ENCODE measurements at places on chromosomes 5 and 9.

GRCh38 chr5:107915176-107915812, 244.6 kb upstream of the EFNA5 start:
- DNase-seq: no peak

DNA sequence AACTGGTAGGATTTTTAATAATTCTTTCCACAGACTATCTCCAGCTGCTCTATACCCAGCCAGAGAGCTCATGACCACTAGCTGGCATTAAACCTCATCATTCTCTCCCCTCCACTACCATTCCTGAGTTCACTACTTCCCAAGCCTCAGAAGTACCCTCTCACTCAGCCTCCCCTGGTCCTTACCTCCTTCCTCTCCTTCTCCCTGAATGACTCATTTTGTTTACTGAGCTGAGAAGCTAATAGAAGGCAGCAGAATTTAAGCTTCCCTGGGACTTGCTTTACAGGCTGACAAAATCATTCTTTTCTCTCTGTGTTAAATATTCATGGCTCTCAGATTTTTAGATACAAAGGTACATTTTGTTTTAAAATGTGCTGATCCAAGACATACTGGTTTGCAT, 305.4 kb downstream of the TLR4 start:
- DNase-seq: no peak

DNA sequence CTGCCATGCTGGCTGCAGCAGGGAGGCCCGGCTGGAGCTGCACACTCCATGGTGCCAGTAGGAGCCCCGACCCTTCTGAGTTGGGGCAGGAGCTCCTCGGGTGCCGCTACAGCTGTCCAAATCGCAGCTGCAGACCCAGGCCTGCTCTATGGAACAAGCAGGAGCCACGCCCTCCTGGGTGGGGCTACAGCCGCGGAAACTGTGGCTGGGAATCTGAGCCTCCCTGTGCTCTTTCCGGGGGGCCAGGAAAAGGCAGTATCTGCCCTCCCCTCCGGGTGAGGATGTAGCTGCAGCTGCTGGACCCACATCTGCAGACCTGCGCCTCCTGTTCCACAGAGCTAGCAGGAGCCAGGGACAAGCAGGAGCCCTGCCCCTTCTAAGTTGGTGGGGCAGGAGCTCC, 278.9 kb upstream of the ACTBL2 start:
- no peak for DNase-seq

DNA sequence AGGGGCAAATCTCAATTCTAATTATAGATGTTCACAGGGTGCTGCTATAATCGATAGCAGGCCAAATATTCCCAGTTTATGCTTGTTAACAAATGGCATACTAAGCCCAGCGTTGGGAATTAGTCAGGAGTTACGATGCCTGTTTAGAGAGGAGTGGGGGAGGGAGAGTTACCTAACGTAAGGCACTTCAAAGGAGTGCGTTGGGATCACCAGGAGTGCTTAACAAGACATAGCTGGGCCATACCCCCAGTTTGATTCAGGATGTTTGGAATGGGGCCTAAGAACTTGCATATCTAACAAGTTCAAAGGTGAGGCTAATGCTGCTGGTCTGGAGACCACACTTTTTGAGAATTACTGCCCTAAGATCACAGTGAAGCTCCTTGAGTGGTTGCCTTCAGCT, 14.5 kb upstream of the SRP19 start:
- DNase-seq: no peak

DNA sequence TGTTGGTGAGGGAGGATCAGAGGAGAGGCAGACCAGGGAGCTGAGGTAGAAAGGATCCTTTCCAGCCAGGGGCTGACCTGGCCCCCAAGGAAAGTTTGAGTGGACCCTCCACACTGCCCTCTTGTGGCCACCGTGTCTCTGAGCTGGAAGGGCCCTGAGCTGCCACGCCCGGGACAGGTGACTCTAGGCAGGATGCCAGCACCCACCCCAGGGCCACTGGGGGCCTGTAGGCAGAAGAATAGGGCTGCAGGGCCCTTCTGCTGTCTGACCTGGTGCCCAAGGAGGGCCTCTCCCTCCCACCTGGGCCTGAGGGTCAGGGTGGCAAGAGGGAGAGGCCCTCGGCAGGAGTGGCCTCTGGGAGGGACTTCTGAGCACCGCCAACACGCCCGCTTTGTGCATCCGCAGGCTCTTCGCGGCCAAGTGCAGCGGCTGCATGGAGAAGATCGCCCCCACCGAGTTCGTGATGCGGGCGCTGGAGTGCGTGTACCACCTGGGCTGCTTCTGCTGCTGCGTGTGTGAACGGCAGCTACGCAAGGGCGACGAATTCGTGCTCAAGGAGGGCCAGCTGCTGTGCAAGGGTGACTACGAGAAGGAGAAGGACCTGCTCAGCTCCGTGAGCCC, 76.8 kb downstream of the LMX1B start:
- peak; percentile 57 for DNase-seq

Measured in aorta (tissue), 5 donors.